NCI-H2029 (cell line): ENCODE measurements at places on chromosomes 4 and X.

DNA sequence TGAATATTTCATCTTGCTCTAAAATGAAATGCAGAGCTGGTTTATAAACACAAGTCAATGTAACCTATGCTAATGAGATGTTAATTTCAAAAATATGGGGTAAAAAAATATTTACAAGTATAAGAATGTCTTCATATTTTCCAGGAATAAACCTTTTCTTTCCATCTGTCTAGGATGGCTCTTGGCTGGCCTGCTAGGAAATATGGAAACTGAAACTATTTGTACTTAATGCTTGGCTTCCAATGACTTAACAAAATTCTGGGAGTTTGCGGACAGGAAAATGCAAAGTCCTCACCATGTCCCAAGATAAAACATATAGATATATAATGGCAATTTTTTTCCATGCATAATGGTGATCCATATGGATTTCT is 168.1 kb downstream of the SCFD2 start:
- no peak for DNase-seq

DNA sequence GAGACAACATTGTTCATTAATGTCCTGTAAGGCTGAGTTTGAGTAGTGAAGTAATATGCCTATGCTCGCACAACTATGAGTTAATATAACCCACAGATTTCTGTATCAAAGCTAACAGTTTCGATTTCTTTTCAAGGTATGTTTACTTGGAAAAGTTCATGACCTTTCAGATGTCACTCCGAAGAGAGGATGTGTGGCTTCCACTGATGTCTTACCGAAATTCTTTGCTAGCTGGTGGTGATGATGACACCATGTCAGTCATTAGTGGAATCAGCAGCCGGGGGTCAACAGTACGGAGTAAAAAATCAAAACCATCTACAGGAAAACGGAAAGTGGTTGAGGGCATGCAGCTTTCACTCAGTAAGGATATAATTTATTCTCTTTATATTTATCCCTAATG is 124.9 kb downstream of the STAG2 start:
- no peak for DNase-seq

DNA sequence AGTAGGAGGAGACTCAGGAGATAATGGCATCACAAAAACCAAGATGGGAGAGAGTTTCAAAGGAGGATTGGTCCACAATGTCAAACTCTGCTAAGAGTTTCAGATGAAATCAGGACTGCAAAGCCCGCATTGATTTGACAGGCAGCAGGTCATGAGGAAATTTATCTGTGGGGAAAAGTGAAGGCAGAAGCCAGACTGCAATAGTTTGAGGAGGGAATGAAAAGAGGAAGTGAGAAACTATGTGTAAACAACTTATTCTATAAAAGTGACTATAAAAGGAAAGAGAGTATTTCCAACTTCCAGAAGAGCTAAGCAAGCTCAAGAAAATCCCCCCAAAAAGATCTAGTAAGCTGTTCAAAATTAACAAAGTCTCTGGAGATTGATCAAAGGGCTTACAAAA is 66.3 kb upstream of the DGKK start:
- DNase-seq, result no peak

DNA sequence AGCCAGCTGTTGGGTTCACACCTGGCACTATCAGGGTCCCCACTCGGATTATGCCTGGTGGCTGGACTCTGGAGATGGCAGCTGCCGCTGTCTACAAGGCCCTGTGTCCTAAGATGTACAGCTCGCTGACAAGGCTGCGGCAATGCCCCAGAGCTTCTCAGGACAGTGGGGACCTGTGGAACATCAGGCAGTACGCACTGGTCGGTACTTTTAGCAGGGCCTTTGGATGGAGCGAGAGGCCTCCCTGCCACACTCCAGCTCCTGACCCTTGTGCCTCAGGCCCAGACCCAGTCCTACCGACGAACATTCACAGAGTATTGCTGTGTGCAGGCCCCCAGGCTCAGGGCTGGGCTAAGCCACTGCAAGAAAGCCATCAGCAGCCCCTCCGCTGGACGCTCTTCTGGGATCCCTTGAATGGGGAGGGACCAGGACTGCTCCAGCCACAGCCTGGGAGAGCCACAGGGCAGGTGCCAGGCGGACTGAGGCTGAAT is 45.7 kb upstream of the HMX1 start:
- DNase-seq, result no peak

DNA sequence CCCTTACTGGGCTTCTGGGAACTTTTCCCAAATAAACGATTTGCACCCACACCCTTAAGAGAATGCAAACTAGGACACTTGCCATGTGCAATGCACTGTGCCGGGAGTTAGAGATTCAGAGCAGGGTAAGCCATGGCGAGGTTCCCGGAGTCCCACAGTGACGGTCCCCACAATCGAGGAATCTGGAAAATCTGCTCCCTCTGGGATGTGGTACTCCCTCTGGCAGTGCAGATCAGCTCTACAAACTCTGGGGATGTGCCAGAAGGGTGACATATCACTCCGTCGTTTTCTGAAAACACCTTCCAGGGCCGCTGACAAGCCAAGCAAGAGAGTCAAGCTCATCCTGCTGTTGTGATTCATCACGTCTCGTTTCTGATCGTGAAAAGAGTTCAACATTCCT is 537.5 kb downstream of the BCOR start:
- DNase-seq, result no peak

- no peak for DNase-seq
These were observed 220.2 kb upstream of the PRPS2 start for GRCh38 chrX:12570859-12571501.

- no peak for DNase-seq
These were observed 520.5 kb upstream of the NR3C2 start for GRCh38 chr4:148962539-148963290.

DNA sequence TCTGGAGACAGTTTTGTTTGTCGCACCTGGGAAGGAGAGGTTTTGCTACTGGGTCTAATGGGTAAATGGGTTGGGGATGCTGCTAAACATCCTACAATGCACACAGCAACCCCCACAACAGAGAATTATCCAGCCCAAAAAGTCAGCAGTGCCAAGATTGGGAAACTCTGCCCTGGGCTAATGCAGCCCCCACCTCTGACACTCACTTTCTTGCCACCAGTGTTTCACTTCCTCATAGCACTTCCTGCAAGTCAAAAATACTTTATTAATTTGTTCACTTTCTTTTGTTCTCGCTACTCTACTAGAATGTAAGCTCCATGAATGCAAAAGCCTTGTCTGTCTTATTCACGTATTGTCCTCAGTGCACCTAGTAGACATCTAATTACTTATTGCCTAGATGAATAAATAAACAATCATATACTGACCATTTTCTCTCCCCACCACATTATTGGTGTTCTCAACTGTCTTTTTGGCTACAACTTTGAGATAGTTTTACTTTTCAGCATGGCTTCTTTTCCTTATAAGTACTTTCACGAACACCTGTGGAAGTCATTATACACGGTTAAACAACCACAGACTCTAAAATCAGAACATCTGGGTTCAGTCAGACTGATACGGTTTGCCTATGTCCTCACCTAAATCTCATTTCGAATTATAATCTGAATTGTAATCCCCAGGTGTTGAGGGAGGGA is 82.0 kb upstream of the PITX2 start:
- DNase-seq, result no peak

DNA sequence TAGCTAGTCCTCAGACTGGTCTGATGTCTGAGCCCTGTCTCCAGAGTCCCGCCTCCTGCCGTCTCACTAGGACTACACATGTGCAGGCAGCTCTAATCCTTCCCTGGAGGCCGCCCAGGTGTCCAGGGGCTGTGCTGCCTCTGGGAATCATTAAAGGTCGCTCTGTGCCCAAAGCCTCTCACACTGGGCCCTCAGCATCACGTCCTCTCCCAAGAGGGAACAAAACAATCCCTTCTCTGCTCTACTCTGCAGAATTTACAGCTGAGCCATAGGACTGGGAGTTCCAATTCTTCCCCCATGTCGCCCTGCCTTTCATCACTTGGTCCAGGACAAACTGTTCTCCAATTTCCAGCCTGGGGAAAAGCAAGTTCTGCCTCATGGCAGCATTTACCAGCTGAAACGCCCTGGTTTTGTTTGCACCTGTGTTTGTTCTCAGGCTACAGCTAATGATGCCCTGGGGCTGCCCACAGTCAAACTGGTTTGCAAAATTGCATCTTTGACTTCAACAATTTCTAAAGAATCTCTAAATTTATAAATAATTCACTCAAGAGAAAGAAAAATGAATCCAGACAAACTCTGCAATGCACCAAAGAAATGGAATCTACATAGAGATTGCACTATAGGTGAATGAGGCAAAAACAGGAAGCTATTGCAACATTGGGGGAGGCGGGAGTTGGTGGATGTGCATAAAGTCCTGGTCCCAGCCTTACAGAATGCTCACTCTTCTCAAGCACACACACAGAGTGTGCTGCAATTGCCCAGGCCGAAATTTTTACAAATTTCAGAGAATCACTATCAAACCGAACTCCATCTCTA is 7.2 kb upstream of the MRFAP1 start:
- no peak for DNase-seq

DNA sequence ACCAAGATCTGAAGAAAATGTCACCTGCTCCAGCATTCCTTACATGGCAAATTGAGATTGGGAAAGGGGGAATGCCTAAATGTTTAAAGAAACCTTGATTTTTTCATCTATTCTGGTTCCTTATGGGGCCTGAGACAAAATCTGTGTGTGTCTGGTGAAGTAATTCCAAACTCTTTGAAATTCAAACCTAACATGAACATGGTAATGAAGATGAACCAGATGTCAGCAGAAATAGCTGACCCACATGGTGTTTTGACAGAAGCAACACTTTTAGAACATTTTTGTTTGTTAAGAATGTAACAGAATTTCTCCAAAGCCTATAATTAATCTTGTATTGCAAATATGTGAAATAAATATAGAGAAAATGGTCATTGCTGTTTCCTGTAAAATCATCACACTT is 133.0 kb downstream of the PARM1 start:
- no peak for DNase-seq

DNA sequence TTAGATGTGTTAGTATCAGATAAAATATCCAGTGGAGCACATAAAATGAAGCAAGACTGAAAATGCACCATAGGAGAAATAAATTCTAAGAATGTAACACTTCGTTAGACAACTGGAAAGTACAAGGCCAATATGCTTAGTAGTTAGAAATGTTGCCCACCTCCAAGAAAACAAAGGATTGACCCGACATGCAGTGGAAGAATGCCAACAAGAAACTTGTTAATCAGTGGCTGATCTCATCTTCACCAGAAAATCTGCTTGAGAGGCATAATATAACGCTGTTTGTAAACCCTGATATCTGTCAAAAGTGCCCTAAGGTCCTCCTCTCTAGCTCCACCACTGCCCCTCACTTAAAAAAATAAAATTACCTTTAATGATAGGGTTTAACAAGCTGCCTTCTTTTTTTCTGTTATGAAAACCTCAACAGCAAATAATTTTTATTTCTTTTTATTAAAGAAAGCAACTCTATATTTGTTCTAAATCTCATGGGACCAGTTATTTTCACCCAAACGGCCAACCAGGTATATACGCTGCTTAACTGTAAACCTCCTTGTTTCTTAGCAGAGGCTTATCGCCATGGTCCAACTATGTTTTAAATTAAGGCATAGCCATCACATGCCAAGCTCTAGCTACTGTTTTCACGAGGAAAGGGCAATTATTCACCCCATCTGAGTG is 1.8 kb downstream of the RASGEF1B start:
- no peak for DNase-seq
